ENCODE measurements at places on chromosomes 5 and 9. TPM values are rescaled to one million over a fixed set of nuclear protein-coding genes. Genes with fewer than 3 reads are reported as not detected.

The ITGA1 gene
- total RNA-seq: 150 TPM

The PCDHGA12 gene
- 2.1 TPM for total RNA-seq

The LCN12 gene
- total RNA-seq: 1.4 TPM

DNA sequence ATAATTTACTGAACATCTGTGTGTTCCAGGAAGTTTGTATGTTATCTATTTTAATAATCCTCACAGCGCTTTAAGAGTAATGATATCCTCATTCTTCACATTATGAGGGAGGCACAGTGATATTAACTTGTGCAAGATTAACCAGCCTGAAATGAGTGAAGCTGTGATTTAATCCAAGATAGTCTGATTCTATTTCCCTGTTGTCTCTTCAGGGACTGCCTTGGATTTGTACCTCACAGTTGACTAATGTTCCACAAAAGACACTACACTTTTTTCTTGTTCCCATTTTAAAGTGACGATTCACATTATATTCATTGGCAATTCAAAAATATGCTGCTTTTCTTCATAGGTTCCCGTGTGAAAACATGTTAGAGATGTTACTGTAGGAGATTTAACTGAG lies 125.3 kb upstream of the GNA14 start:
- H3K4me3 ChIP-seq: no peak overlapping the region
- DNase-seq: no peak
- no peaks in the 10 kb centered on the region for H3K4me1 ChIP-seq
- no peaks in the 10 kb centered on the region for H3K27me3 ChIP-seq
- peaks cover 42% of the 10 kb centered on the region for H3K36me3 ChIP-seq
- no peak overlapping the region for H3K27ac ChIP-seq

- no peak for DNase-seq
- no peaks in the 10 kb centered on the region for H3K4me1 ChIP-seq
Measured at GRCh38 chr5:142913728-142914338, 143.7 kb downstream of the ARHGAP26 start.

GRCh38 chr5:72410688-72411295 lies 90.6 kb downstream of the PTCD2 start:
- no peak overlapping the region for H3K4me3 ChIP-seq
- no peak for DNase-seq
- H3K27me3 ChIP-seq: no peaks in the 10 kb centered on the region
- no peaks in the 10 kb centered on the region for H3K36me3 ChIP-seq

All from osteocyte (in vitro differentiated cells).